ENCODE measurements at places on chromosomes 11 and 22. TPM values are rescaled to one million over a fixed set of nuclear protein-coding genes. Genes with fewer than 3 reads are reported as not detected.

Gene STK33
- 3.8 TPM for total RNA-seq

Gene C11orf97
- not detected for total RNA-seq

Gene OR8D1
- total RNA-seq: not detected

Gene PIK3IP1
- 0.80 TPM for total RNA-seq

Gene FOLH1
- total RNA-seq: not detected

Gene ACAD8
- total RNA-seq: 9.3 TPM

Measured in A549 treated with AZD2906 at 1 μM for 4 hours (cell line).